ENCODE measurements at places on chromosomes 7 and 10.

DNA sequence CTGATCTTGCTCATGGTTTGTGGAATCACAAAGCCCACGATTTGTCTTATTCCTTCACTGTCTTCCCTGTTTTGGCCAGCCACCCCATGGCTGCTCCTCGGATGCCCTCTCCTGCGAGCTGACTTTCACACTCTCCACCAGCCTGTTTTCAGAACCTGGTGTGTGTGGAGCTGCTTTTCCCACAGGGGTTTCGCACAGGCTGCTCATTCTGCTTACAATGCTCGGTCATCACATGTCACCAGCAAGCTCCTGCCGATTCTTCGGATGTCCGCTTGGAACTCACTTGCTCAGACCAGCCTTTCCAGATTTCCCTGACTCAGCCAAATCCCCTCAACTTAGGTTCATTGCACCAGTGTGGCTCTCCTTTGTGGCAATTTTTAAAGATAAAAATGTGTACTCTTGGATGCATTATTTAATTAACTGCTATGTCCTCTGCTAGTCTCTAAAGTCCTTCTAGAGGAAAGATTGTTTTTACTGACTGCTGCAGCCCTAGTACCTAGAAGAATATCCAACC lies 1018.6 kb upstream of the LRRTM3 start:
- no peaks in the 10 kb centered on the region for H3K4me1 ChIP-seq
- H3K27me3 ChIP-seq = no peaks in the 10 kb centered on the region
- H3K4me3 ChIP-seq = no peak overlapping the region
- no peaks in the 10 kb centered on the region for H3K36me3 ChIP-seq
- no peak for DNase-seq

DNA sequence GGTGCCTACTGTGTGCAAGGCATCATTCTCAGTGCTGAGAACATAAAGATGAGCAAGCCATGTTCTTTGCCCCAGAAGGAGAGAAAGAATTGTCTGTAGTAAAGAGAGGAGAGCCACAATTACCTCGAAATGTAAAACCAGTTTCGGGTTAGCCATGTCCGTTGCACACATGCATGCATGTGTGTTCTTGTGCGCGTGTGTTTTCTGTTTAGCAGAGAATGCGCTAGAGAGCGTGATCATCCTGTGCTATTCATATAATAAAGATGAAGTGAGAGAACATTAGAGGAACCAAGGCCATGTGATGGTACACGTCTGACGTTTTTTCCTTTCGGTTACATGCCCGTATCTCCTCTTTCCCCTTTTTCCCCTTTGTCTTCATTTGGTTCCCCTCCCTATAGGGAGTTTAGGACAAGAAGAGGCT lies 158.2 kb downstream of the CELF2 start:
- H3K4me3 ChIP-seq = no peak overlapping the region
- H3K36me3 ChIP-seq = no peaks in the 10 kb centered on the region
- DNase-seq = no peak

- no peaks in the 10 kb centered on the region for H3K36me3 ChIP-seq
- H3K27ac ChIP-seq = no peak overlapping the region
- no peaks in the 10 kb centered on the region for H3K4me1 ChIP-seq
Observed at GRCh38 chr10:129057856-129058663, 409.0 kb upstream of the MGMT start.

GRCh38 chr7:111605246-111605645 lies 43.0 kb upstream of the IMMP2L start:
- H3K4me3 ChIP-seq = no peak overlapping the region
- no peaks in the 10 kb centered on the region for H3K4me1 ChIP-seq
- no peak for DNase-seq

GRCh38 chr7:66167773-66168387 lies 37.3 kb upstream of the TPST1 start:
- H3K36me3 ChIP-seq = no peaks in the 10 kb centered on the region
- peak; percentile 82 for DNase-seq
- no peak overlapping the region for H3K4me3 ChIP-seq
- H3K27me3 ChIP-seq = no peaks in the 10 kb centered on the region
- no peak overlapping the region for H3K27ac ChIP-seq

DNA sequence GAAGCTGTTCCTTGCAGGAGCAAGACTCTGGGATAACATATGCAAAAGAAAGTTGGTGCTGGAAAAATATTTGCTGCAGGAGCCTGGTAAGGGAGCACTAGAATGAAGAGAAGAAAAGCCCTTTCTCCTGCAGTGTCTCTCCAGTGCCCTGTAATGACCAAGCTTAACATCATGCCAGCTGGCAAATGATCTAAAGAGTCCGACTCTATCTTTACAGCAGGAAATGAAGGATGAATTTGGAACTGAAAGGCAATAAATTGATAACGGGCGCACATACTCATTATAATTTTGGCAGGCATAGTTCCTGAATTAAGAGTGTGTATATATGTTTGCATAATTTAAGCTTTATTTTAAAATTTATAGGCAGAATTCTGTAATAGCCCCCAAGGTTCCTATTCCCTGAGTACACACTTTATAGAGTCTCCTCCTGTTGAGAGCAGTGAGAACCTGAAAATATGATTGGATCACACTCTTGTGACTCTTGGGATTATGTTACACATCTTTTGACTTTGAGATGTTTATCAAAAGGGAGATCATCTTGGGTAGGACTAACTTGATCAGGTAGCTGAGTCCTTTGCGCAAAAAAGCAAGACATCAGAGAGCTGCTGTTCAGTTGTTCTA lies 299.0 kb upstream of the MBL2 start:
- no peaks in the 10 kb centered on the region for H3K36me3 ChIP-seq
- no peaks in the 10 kb centered on the region for H3K27me3 ChIP-seq
- H3K4me3 ChIP-seq = no peak overlapping the region
- DNase-seq = no peak
- H3K27ac ChIP-seq = no peak overlapping the region

GRCh38 chr10:1229574-1229973 lies 173.4 kb downstream of the WDR37 start:
- no peak overlapping the region for H3K4me3 ChIP-seq
- H3K36me3 ChIP-seq = no peaks in the 10 kb centered on the region
- no peaks in the 10 kb centered on the region for H3K27me3 ChIP-seq
- DNase-seq = no peak
- H3K4me1 ChIP-seq = no peaks in the 10 kb centered on the region

DNA sequence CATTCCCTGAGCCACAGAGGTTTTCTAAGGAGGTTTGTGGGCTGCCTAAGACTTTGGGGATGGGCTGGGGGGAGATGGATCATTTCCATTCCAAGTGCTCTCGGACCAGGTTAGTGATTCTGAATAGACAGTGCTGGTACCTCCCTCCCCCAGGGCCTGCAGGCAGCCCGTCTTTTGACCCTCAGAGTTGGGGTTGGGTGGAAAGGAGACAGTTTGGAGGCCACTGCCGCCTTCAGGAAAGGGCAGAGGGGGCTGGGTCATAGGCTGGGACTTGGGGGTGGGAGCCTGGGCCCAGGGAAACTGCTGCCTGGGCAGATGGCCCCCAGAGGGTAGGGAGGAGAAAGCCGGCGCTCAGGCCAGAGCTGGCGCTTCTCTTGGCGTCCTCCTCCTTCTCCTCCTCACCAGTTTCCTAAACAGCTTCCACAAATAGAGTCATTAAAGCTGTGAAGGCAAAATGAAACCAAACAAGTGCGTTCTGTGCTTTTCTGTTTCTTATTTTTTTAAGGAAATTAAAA lies 4.4 kb downstream of the UNC5B start:
- peaks cover 37% of the 10 kb centered on the region for H3K4me1 ChIP-seq
- H3K36me3 ChIP-seq = no peaks in the 10 kb centered on the region
- peak overlapping the region; percentile 57 for H3K4me3 ChIP-seq
- no peak overlapping the region for H3K27ac ChIP-seq
- DNase-seq = no peak

DNA sequence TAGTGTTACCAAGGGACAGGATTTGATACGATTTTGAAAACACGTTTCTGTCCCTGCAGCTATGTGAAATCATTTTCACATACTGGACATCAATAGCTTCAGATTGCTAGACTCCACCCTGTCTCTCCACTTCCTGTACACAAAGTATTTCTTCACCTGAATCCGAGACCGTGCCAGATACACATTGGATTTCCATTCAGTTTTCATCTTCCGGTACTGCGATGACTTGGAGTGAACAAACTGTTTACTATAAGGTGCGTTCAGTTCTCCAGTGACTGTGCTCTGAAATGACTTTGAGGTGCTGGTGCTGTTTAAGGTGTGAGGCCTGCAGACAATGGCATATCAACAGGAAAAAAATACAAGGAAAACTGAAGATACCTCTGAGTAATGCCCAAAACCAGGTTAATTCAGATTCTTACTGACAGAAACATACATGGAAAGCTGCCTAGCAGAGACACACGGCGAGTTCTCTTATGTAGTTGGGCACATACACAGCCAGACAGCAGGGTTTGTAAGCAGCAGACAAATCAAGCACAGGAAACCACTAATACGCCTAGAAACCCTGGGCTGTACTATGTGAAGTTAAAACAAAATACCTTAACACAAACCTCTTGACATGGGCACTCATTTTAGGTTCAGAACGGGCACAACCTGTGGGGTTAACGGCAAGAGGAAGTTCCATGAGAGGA lies 119.2 kb downstream of the GALNT11 start:
- peaks cover 46% of the 10 kb centered on the region for H3K36me3 ChIP-seq
- H3K4me1 ChIP-seq = peaks cover 15% of the 10 kb centered on the region
- no peaks in the 10 kb centered on the region for H3K27me3 ChIP-seq
- H3K4me3 ChIP-seq = no peak overlapping the region

GRCh38 chr10:132175907-132176581 lies 10.7 kb upstream of the DPYSL4 start:
- no peaks in the 10 kb centered on the region for H3K36me3 ChIP-seq
- DNase-seq = no peak
- H3K4me1 ChIP-seq = no peaks in the 10 kb centered on the region

DNA sequence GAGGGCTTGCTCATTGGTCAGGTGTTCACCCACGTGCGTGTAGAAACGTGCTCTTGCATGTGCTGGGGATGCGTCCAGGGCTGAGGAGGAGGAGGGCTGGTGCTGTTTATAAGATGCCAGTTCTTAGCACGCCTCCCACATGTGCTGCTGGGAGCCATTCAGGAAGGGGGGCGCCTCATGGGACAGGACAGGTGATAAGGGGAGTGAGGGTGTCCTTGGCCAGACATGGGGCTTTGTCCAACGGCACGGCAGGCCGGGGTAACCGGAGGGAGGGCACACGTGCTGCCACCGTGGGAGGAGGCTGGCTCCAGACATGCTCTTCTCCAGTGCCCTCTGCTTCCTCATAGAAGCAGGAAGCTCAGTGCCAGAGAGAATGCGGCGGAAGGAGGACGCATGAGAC lies 150.0 kb downstream of the ZMYND11 start:
- no peak for DNase-seq
- H3K4me3 ChIP-seq = no peak overlapping the region
- H3K36me3 ChIP-seq = peaks cover 20% of the 10 kb centered on the region
- H3K27ac ChIP-seq = no peak overlapping the region

DNA sequence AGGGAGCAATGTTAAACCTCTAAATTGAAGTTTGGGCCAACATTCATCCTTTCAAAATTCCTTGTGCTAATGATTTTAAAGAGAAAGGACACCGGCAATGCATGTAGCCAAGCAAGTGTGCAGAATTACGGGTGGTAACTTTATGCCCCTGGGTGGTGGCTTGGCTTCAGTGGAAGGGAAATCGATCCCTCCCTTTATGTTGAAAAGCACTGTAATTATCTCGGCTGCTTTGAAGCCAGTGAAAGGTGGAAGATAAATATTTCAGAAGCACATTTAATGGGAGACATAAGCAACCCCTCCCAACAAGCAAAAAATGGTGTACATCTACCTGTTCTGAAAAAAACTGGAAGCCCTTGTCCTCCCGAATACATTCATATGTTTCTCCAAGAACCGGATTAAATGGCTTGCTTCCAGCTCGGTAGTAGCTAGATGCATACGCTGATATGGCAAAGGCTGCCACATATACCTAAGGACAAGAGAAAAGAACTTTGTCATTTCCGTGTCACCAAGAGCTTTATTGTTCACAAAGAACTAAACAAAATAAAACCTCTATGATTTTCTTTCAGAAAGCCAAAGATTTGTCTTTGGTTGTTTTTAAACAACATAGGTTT lies 73.3 kb upstream of the GSDME start:
- peaks cover 66% of the 10 kb centered on the region for H3K4me1 ChIP-seq
- peaks cover 7% of the 10 kb centered on the region for H3K36me3 ChIP-seq
- H3K27me3 ChIP-seq = no peaks in the 10 kb centered on the region
- no peak overlapping the region for H3K4me3 ChIP-seq

DNA sequence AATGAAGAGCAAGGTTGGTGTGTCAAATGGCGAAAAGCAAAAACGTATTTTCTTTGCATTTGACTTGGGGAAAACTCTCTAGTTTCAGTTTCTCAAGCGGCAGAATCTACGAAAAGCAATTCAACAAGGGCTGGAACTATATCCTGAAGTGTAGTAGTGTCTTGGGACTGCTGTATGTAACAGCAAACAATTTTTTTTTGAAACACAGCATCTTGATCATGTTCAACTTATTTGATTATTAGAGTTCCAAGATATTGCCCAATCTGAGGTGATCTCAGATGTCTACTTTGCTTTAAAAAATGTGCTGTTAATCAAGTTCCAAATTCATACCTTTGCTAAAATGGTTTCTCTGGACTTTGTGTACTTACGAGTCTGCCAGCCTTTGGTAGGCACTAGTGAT lies 120.6 kb downstream of the ZWINT start:
- H3K4me3 ChIP-seq = no peak overlapping the region
- no peaks in the 10 kb centered on the region for H3K4me1 ChIP-seq
- no peaks in the 10 kb centered on the region for H3K36me3 ChIP-seq
- no peak for DNase-seq

GRCh38 chr10:102421757-102422512 lies 1.3 kb downstream of the FBXL15 start:
- H3K36me3 ChIP-seq = no peaks in the 10 kb centered on the region
- H3K4me3 ChIP-seq = peak overlapping the region; percentile 92
- H3K27me3 ChIP-seq = peaks cover 8% of the 10 kb centered on the region
- no peak overlapping the region for H3K27ac ChIP-seq
- DNase-seq = no peak
- H3K4me1 ChIP-seq = peaks cover 24% of the 10 kb centered on the region

DNA sequence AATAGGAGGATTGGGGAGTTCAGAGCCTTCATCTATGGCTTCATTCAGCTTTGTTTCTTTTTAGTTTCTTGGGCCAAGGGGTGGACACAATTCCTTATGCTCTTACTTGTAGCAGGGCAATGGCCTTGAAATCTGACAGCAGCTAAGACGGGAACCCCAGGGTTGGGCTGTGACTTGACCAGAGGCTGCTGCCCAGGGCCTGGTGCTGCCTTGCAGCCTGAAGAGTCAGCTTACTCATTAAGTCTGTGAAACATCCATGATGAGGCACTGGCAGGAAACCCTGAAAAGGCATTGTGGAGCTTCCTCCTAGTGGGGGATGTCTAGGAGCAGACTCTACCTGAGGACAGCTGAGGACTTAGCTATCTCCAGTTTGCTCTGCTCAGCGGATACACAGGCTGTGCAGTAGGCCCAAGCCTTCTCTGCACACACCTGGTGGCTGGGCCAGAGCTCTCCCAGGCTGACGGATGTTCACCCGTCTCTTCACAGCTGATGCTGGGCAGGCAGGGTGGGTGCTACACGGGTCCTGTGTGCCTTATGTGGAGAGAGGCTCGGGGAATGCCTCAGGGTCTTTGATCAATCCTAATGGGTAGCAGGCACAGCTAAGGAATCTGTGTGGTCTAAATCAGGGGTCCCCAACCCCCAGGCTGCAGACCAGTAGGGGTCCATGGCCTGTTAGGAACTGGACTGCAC lies 17.8 kb downstream of the CXCL12 start:
- H3K36me3 ChIP-seq = no peaks in the 10 kb centered on the region
- no peaks in the 10 kb centered on the region for H3K27me3 ChIP-seq
- no peaks in the 10 kb centered on the region for H3K4me1 ChIP-seq

- DNase-seq = no peak
- peaks cover 7% of the 10 kb centered on the region for H3K4me1 ChIP-seq
- no peak overlapping the region for H3K27ac ChIP-seq
- H3K4me3 ChIP-seq = no peak overlapping the region
- no peaks in the 10 kb centered on the region for H3K36me3 ChIP-seq
Observed at GRCh38 chr7:47627580-47628283, 45.8 kb upstream of the TNS3 start.
